HepG2 (cell line): ENCODE measurements at places on chromosomes 4 and X. TPM values are rescaled to one million over a fixed set of nuclear protein-coding genes. Genes with fewer than 3 reads are reported as not detected.

The IL15 gene
- 0.18 and 0.24 TPM in 2 replicates for total RNA-seq

The PCYT1B gene
- 9.2 and 15.9 TPM in 2 replicates for total RNA-seq

The FAM236A gene
- not detected in 2 replicates for total RNA-seq

The FGD1 gene
- 0.59 and 0.62 TPM in 2 replicates for total RNA-seq

The TSPAN7 gene
- total RNA-seq = 12.8 and 21.4 TPM in 2 replicates

The ODAPH gene
- not detected in 2 replicates for total RNA-seq

The TFE3 gene
- 8.8 and 12.3 TPM in 2 replicates for total RNA-seq

The IL21 gene
- total RNA-seq = not detected in 2 replicates

The TMEM47 gene
- total RNA-seq = not detected in 2 replicates

The HTATSF1 gene
- 40.5 and 59.4 TPM in 2 replicates for total RNA-seq

GRCh38 chr4:129738175-129738574, 642.2 kb downstream of the C4orf33 start:
- no peak for DNase-seq

GRCh38 chrX:72372735-72373134, 67.0 kb upstream of the CITED1 start:
- no peak for DNase-seq

- DNase-seq = no peak
Measured at GRCh38 chr4:7384003-7384928, 50.5 kb downstream of the PSAPL1 start.

DNA sequence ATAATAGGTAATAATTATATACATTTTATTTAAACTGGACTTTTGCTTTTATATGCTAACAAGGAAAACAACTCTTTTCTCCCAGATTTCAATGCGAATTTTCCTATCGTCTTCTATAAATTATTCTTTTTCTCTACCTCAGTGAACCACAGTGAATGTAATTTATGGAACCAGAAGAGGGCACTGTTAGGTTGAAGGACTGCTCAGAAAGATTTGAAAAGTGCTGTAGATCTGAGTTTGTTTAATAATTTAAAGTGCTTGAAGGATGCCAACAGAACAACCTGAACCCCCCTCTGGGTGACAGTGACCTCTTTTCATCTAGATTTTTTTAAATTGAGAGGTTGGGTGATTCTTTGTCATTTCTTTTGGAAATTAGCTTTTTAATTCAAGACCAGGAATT, 54.9 kb downstream of the PHOX2B start:
- DNase-seq = peak; percentile 16

DNA sequence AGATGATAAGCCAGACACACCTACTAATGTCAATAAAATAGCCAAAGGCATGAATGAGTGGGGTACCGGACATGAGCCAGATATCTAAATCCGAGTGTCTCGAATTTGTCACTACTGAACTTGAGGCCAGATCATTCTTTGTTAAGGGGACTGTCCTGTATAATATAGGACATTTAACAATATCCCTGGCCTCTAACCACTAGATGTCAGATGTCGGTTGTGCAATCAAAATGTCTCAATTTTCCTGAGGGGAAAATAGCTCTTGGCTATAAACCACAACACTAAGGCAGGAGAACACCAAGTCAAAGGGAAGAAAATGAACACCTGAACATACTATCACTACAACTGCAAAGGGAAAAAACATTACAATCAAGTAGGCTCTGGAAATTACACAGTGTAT, 154.5 kb downstream of the GPM6A start:
- no peak for DNase-seq

GRCh38 chrX:19388064-19388679, 44.4 kb downstream of the PDHA1 start:
- no peak for DNase-seq

DNA sequence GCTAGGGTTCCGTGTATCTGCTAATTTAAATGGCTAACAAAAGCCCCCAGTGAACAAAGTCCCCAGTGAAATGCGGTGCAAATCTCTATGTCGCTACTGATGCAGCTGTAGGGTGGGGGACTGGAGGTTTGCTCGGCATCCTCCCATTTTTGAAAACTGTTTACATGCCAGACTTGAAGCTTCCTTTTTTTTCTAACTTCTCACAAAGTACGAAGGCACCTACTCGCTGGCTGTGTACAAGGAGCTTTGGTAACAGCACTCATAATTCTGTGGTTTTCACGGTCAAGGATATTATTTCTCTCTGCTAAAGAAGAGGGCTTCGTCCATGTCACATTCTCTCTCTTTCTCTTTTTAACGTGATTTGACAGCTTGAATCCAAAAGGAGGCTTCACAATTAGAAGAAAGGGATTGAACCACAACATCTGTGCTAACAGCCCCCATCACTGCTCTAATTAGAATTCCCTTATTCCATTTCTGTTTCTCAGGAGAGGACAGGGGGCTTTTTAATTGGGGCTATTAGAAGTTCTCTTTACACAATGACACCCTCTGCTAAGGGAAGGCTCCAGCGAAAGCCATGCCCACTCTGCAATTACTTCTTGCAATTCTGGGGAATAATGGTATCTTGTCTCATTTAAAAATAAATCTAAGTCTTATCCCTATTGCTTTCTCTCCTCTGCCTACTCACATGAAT, 46.7 kb downstream of the TMEM156 start:
- no peak for DNase-seq

GRCh38 chrX:136028383-136028984, 43.2 kb downstream of the SLC9A6 start:
- DNase-seq = peak; percentile 23

DNA sequence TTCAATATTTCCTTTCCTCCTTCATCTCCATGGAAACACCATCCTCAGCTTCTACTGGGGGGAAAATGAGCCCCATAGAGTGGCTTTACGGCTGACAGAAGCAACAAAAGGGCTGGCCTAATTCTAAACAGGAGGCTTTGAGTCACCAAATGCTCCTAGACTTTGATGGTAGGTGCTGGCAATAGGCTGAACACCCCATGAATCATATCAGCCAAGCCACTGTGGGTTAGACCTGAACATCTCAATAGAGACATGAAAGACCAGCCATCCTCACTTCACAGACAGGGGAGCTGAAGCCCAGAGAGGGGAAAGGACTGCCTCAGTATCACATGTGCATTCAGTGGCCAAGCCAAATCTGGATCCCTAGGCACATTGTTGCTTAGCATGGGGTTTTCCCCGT, 107.6 kb downstream of the AMER1 start:
- DNase-seq = no peak

GRCh38 chr4:46445710-46446314, 55.9 kb upstream of the GABRA2 start:
- peak; percentile 12 for DNase-seq

DNA sequence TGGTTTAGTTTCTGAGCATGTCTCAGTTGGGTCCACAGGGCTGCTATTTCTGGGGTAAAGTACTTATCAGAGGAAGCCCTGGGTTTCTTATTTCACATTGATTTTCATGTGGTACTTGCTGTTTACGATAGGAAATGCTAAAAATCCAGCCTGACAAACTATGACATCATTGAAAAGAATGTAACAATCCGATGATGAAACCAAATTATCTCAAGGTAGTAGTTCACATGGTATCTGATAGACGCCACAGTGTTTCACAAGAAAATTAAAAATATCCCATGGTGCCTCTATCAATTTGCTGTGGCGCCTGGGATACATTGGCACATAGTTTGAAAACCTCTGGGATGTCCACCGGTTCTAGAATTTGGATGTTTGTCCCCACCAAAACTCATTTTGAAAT, 418.9 kb upstream of the RPS6KA3 start:
- no peak for DNase-seq

DNA sequence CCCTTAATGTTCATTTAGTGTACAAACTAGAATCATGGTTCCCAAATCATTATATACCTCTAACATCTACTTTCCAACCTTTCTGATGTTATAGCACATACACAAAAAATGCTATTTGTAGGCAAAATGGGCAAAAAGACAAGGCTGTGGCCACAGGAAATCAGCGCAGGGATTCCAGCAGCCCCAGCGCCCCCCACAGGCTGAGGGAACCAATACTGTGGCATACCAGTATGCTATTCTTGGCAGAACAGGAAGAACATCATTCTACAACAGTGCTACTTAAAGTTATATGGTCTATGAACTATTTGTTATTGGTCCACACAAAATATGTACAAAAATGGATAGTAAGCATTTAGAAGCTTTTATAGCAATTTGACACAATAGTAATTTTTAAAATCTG, 25.3 kb downstream of the STEEP1 start:
- no peak for DNase-seq

- no peak for DNase-seq
Measured at GRCh38 chrX:80432863-80433262, 12.6 kb downstream of the TENT5D start.

DNA sequence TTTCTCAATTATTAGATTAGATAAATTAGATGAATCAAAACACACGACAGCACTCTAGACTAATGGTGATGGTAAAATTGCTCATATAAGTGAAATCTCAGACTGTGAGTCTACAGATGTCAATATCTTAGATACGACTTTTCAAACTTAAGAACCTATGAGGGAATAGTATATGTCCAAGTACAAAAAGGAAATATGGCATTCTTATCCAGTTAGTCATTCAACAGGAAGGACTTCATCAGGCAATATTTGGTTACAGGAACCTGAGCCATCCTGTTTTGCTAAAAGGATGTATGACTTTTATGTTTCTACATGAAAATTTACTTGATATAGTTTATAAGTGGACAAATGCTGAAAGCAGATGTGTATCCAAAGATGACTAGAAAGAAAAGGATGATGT, 107.0 kb downstream of the CT47B1 start:
- no peak for DNase-seq

- DNase-seq = peak; percentile 36
Measured at GRCh38 chrX:150772150-150772970, 79.2 kb downstream of the MTMR1 start.

- no peak for DNase-seq
Measured at GRCh38 chr4:98289375-98289774, 28.2 kb downstream of the RAP1GDS1 start.

GRCh38 chr4:157521906-157522305, 301.4 kb downstream of the GRIA2 start:
- no peak for DNase-seq

DNA sequence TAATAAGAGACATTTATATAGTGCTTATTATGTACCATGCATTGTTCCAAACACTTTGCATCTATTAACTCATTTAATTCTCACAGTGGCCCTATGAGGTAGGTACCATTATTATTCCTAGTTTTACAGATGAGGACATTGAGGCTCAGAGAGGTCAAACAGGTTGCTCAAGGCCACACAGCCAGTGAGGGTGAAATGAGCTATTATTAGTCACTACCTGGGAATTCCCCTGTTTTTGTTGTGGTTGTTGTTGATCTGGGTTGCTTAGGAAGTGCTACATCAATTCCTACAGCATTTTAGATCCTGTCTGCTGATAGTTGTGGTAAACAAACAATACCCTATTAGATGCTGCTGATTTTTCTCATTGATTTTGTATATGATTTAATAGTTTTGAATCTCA, 41.2 kb downstream of the APLN start:
- no peak for DNase-seq

DNA sequence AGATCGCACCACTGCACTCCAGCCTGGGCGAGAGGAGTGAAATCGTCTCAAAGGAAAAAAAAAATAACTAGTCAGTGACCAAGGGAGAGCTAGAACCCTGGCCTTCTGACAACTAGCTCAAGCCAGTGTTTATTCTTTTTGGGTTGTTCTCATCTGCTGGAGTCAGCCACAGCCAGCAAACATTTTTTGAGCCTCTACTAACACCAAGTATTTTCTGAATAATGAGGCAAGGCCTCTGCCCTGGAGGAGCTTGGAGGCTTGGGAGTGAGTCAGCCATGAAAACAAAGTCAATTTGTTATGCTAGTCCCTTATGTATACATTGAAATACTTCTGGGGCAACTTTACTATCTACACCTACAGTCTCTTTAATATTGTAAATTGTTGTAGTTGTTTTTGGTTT, 46.5 kb downstream of the TMA16 start:
- DNase-seq = no peak

GRCh38 chr4:92106816-92107215, 196.9 kb upstream of the GRID2 start:
- DNase-seq = no peak

DNA sequence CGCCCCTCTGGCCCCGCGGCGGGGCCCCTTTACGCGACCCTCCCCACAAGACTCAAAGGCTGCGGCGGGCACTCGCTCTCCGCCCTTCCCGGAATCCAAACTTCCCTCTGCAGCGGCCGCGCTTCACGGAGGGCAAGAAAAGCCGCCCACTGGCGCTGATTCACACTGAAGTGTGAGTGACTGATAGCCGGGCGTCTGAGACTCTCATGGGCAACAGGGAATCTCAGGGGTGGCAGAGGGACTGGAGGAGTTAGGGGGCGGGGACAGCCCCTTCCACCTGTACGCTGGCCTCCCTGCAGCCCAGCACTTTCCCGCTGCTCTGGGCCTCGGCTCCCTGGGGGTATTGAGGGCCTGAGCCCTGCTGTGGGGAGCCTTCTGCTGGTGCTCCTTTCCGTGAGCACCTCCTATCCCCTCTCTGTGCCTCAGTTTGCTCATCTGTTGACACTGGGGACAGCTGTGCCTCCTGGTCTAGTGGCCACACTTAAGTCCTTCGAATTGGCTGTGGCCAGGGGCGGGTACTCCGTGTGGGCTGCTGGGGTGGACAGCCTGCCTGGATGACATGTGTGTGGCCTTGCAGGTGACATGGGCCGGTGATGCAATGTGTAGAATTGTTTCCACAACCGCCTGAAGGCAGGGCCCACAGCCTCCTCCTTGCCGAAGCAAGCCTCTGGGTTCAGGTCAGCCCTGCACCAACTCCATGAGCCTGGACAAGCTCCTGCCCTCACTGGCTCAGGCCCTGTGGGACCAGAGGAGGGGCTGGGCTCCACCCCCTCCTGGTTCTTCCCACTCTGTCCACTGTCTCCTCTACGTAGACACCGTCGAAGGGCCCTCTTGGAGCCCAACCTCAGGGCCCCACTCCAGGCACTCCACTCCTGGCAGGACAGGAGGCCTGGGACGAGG, 951 bp downstream of the SH3BP2 start:
- peak; percentile 69 for DNase-seq

GRCh38 chr4:184329235-184329634, 111.6 kb upstream of the ENPP6 start:
- DNase-seq = no peak

DNA sequence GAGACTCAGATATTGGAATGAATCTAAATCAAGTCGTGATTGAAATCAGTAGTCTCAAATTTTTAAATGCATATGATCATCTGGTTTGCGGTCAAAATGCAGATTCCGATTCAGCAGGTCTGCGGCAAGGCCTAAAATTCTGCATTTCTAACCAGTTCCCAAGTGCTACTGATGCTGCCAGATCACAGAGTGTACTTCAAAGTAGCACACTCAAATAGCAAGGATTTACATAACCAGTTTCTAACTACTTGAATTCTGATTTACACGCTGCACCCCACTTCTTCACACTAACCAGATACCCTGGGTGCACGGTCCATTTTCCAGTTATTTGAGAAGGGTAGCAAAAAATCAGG, 752 bp downstream of the MBTPS2 start:
- no peak for DNase-seq

DNA sequence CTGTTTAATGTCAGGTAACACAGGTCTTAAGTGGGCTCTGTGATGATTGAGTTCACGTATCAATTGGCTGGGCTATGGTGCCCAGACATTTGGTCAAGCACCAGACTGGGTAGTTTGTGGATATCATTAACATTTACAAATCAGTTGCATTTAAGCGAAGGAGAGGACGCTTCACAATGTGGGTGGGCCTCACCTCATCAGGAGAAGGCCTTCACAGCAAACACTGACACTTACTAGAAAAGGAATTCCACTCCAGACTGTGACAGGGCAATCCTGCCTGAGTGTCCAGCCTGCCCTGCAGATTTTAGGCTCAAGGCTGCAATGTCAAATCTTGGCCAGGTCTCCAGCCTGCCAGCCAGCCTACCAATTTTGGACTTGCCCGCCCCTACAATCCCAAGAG, 270.3 kb downstream of the DHRSX start:
- DNase-seq = no peak

- no peak for DNase-seq
Measured at GRCh38 chr4:92646826-92647225, 343.1 kb downstream of the GRID2 start.
